ENCODE measurements at places on chromosomes 2 and 18.

DNA sequence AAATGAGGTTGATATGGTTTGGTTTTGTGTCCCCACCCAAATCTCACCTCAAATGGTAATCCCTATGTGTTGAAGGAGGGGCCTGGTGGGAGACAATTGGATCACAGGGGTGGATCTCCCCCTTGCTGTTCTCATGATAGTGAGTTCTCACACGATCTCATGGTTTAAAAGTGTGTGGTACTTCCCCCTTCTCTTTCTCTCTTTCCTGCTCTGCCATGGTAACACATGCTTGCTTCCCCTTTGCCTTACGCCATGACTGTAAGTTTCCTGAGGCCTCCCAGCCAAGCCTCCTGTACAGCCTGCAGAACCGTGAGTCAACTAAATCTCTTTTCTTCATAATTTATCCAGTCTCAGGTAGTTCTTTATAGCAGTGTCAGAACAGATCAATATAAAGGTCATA lies 24.7 kb upstream of the FAM124B start:
- no peak for DNase-seq

DNA sequence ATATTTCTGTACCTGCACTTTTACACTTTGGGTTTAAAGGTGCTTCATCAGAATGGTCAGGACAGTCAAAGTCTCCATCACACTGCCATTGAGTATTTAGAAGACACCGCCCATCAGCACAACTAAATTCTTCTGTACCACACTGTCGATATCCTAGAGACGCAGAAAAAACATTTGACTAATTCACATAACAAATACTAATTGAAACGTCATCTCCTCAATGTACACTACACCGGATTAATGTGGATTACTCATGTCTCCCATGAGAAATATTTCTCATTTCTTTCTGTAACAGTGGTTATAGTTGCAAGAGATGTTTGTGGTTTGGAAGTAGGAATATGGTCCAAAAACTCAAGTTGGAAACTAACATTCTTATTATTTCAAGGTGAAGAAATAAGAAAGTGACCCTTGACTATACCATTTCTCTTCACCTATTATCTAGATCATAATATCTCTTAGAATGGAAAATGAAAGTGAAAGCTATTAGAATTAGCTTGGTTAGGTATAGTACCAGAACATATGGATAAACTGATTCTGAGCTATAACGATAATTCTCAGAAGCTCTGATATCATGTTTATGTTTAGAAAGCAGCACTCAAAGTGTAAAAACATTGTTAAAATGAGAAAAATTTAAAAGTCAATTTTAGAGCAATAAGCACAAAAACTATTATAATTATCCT lies 1627.7 kb downstream of the LRP1B start:
- no peak for DNase-seq

GRCh38 chr18:49127471-49128190 lies 176.9 kb upstream of the SMAD7 start:
- no peak for DNase-seq

- no peak for DNase-seq
These were observed 55.1 kb upstream of the TTC27 start for GRCh38 chr2:32572737-32573136.

DNA sequence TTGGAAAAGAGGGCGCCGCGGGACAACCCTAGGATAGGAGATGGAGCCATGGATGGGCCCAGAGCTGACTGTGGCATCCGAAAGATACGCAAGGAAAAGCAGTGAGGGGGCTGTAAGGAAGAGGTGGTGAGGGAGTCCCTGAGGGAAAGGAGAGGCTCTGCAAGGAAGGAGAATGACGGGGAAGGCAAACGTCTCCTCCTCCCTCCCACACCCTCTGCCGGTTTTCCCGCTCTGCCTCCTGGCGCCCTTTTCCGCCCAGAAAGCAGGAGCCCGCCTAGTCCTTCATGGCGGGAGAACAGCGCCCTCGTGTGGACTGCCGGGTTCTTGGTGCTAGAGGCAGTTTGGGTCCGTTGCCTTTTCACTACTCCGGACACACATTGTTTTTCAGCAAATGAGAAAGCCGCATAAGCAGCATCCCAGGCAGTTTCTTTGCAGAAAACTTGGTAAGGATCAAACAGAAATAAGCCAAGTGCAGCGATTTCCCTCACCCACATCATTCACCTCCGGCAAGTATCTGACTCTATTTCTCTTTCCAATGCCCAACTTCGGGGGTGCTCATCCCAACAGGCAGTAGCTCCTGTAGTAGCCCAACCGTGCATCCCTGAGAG lies 200.4 kb downstream of the INO80D start:
- DNase-seq, result peak; percentile 62

Data from NCI-H526 treated with DMSO at 0.1 percent for 48 hours (cell line).